Hematopoietic multipotent progenitor cell treated with erythropoietin and hydrocortisone succinate and interleukin-3 and kit ligand, for 17 days (in vitro differentiated cells): ENCODE measurements at places on chromosomes 2 and 18.
A peak's percentile ranks its signal among the peaks of the same experiment; 100 is the strongest.

DNA sequence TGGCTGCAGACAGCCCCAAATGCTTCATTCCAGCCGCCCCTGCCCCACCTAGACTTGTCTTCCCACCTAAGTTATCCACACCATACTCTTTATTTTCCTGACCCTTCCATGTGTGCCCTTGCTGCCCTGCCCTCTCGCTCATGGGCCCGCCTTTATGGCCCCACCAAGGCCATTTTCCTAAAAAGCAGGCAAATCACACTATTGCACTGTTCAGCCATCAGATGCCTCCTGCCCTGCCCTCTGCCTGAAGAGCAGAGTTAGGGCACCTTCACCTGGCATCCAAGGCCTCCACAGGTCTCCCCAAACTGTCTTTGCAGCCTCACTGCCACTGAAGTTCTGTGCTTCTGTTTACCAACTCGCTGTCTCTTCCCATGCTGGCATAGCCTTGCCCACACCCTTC lies 496.7 kb downstream of the EIPR1 start:
- no peak for DNase-seq

DNA sequence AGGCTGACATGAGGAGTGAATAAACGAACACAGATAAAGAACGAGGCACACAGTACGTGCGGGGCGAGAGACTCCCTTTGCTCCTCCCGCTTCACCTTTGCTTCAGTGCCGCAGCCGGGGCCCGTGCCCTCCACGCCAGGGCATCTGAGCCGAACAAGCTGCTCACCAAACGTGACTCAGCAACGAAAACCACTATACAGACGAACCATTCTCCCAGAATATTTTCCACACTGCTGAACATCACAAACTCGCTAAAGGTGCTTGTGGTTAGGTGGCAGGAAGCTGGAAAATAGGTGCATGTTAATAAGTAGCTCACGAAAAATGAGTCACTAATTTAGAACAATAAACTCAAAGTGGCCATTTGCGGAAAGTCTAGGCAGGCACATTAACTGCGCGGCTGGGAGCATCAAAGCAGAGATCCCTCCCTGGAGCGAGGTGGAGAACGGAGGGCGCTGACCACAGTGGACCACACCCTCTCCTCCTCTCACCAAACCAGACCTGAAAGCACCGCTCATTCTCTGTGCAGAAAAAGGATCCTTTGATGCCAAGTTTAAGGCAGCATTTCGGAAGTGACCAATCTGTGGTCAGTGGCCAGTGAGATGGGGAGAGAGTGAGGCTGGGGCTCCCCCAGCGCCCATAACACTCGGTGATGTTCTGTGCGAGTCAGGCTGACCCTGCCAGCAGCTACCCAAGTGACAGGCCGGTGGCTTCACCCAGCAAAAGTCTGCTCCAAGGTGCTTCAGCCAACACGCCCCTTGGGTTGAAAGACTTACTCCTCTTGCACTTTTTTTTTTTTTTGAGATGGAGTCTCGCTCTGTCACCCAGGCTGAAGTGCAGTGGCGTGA lies 153.2 kb downstream of the HDAC4 start:
- DNase-seq: no peak

DNA sequence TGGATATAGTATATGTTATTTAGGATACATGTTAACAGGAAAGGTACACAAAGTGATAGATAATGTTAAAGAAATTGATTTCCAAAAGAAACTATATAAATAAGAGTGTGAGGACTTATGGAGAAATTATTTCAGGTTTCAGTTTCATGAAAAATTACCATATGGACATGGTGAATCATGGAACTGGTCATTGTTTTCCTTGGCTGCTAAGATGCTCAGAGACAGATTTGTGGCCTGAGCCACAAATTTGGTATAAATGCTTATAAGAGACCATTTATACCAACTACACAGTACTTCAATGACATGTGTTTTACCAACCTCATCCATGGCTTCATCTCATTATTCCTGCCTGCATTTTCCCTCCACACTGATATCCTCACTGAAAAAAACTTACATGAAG lies 188.1 kb downstream of the FMNL2 start:
- no peak for DNase-seq

GRCh38 chr18:8730080-8730827 lies 24.9 kb downstream of the MTCL1 start:
- DNase-seq: peak; percentile 14

DNA sequence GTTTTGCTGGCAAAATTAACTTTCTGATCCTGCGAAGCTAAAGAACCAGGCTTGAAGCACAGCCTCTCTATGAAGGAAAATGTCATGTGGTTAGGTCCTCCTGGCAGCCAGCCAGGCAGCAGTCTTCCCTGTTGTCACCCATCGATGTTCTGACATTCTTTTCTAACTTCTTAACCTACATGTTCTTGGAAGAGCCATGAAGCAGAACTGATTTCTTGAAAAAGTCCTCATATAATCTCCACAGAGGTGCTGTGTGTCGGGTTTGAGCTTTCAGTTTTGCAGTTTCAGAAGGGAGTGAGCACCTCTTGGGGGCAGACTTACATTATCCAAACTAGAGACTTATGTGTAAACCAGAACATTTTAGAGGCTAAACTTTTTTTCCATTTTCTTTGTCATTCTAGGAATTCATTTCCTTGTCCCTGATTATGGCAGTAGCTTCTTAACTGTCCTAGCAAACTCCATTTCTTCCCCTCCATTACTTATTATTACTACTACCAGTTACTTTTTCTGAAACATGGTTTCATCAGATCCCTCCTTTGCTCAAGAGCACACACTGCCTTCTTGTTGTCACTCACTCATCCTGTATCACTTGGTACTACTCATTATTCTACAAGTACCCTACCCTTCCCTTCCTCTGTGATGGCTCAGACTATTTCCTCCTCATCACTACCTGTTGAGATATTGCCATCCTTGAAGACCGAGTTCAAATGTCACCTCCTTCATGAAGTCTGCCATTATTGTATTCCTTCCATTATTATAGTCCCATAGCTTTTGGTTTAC lies 31.1 kb downstream of the DOK1 start:
- DNase-seq: peak; percentile 8

GRCh38 chr2:41879235-41879916 lies 168.4 kb upstream of the PKDCC start:
- DNase-seq: no peak

DNA sequence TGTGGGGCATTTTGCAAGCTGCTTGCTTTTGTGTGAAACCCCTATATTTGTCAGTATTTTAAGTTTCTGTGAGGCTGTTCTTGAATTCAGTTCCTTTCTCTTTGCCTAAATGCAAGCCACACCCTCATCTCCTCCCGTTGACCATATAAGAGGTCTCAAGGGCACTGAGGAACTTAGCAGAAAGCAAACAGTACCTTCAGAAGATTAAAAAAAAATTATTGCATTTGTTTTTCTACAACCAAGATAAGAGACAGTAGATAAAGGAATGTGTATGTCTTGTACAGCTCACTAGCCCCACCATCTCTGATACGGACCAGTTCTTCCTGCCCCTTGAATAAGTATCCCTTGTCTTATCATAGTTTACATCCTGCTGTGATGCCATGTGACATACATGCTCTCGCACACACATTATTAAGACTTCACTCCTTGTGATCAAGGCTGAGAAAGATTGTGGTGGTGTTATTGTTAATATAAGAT lies 64.2 kb downstream of the NPAS2 start:
- DNase-seq: no peak

DNA sequence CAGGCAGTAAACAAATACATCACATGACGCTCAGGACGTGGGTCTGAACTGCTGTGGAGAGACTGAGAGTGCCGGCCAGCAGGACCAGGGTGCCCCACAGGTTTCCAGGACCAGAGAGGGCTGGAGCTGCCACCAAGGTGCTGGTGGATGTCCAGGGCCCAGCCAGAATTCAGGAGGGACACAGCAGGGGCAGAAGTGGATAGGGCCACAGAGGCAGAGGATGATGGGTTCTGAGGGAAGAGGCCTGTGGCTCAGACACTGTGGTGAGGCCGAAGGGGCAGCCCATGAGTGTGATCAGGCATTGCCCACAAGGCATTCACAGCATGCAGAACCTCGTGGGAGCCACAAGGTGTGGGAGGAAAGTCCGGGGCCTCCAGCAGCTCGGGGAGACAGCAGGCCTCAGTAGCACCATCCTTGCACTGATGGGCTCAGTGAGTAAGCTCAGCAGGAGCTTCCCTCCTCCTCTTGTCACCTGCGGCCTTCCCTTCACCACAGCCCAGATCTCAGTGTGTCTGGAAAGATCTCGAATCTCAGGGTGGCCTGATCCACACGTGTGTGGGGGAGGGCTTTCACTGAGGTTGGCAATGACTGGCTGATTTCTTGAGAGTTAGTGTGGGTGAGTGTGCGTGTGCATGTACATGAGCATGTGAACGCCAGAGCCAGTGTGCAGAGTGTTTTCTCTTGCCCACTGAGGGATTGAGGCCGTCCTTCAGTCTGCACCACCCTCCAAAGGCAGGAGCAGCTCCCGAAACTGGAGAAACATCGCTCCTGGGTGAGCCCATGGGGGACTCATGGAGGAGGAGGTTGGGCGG lies 181.8 kb upstream of the RAB6C start:
- no peak for DNase-seq
